Gastroesophageal sphincter (tissue), 4 donors: ENCODE measurements at places on chromosomes 6 and 20. TPM values are rescaled to one million over a fixed set of nuclear protein-coding genes. Genes with fewer than 3 reads are reported as not detected.

Gene AHI1
- total RNA-seq: 18.5 TPM

Gene TREML2
- not detected for total RNA-seq

Gene CCN5
- total RNA-seq: 113 TPM

Gene TMEM200A
- 0.64 TPM for total RNA-seq

GRCh38 chr6:95203153-95203754, 374.1 kb upstream of the MANEA start:
- no peak for ATAC-seq

GRCh38 chr6:133809406-133809805, 79.5 kb upstream of the TCF21 start:
- ATAC-seq: no peak

Gene WDR46
- total RNA-seq: 35.8 TPM

- no peak for ATAC-seq
These were observed 20.1 kb downstream of the RNASET2 start for GRCh38 chr6:166936079-166936787.
